ENCODE measurements at places on chromosomes 1 and 21.
A peak's percentile ranks its signal among the peaks of the same experiment; 100 is the strongest.

GRCh38 chr1:220974431-220974830, 95.2 kb downstream of the HLX start:
- DNase-seq = no peak

DNA sequence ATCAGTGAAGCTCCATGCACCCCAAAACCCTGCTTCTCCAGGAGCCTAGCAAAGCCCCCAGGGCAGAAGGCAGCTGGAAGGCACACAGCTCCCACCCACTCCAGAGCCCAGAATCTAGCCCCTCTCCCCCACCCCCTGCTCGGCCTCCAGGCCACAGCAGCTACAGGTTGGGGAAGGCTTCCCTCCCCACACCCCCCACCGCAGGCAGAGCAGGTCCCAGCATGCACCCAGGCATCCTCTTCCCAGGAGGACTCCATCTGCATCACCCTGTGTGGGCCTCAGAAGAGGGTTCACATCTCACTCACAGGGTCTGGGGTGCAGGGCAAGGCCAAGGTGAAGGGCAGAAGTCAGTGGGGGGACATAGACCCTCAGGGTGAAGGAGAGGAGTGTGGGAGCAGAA, 719 bp downstream of the S100A14 start:
- no peak for DNase-seq

GRCh38 chr1:31441073-31441472, 28.1 kb downstream of the SERINC2 start:
- no peak for DNase-seq

GRCh38 chr1:226888816-226889215, 18.4 kb downstream of the PSEN2 start:
- no peak for DNase-seq

GRCh38 chr1:165173409-165173808, 183.1 kb downstream of the LMX1A start:
- DNase-seq = no peak

DNA sequence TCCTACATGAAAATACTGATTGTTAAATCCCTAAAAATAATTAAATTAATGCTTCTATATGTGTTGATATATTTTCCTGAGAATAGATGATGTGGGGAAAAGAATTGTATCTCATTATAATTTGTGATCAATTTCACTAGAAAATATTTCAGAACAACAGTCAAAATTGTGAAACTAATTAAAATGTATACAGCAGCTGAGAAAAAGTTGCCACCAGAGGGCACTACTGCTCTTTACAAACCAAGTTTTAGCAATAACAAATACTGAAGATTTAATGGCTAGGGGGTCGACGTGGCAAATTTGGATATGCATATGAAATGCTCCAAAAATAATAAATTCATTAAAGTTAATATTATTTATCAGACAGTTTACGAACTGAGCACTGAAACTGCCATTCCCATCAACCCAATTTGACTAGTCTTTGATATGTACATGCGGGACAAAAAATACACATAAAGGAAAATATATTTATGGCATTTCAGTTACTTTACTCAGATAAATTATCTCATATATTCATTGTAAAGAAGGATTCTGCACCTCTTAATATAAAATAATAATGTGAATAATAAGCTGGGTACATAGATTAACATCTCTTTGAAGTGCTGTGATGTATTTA, 96.3 kb upstream of the TMPRSS15 start:
- peak; percentile 54 for DNase-seq

DNA sequence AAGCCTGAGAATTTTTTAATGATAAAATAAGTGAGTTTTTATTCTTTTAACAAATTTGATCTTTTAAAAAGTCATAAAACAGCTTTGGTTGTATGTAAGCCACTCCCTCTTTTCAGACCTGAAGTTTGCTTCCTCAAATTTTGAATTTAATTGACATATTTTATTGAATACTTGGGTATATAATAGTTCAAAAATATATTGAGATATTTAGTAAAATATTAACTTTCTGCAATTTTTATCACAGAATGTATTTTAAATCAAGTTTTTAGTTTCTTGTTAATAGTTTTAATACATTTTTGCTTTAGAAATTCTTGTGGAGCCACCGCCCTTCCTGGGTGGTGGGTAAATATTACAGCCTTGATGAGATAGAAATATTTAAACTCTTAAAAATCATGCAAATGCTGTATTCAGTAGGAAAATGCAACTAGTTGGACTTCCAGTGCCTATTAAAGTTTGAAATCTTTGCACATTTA, 867 bp downstream of the PTPRC start:
- DNase-seq = no peak

DNA sequence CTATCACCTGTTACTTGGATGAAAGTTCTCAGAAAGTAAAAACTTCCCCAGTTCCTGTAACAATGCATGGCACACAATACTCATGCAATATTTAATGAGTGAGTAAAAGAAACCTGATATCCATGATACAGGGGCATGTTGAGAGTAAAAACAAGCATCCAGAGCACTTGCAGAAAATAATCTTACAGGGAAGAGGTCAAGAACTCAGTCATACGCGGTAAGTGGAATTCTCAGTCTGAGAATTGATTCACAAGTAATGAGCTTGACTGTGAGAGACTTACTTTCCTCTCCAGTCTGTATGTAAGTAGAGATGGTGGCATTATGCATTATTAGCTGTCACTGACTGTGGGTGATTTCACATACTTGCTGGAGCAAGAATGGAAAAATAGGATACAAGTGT, 976.9 kb downstream of the BRINP3 start:
- DNase-seq = peak; percentile 24

- DNase-seq = no peak
Measured at GRCh38 chr1:200479816-200480215, 70.0 kb upstream of the ZNF281 start.

DNA sequence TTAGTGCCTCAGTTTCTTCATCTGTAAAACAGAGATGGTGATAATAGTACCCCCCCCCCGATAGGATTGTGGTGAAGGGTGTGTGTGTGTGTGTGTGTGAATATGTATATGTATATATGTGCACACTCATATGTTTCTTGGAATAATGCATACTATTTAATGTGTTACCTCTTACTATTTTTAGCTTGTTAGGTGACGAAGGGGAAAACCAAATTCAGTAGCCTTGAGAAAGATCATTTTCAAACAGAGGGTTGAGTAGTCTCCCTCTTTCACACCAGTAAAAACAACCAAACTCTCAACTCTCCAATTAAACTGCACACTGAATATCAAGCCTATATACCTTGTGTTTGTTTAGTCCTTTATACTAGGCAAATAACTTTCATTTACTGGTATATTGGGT, 75.7 kb downstream of the NTMT2 start:
- no peak for DNase-seq

- DNase-seq = peak; percentile 47
Measured at GRCh38 chr1:243264717-243265116, 8.9 kb downstream of the SDCCAG8 start.
